Epithelial cell of proximal tubule (primary cell): ENCODE measurements at places on chromosomes 4 and X.

DNA sequence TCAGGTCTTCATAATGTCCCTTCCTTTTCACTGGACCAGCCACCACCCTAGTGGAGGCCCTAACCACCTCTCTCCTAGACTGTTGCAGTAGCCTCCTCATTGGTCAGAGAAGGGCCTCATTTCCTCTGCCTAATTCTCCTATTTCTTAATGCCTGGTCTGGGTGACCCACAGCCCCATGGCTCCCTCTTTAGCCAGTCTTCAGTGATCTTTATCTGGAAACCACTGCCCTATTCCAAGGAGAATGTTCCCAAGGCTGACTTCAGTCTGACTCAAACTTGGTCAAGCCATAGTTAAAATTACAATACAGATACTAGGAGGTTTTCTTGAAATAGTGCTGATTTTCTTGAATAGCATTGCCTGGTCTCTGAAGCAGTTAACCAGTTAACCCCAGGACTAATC, 53.6 kb upstream of the PRPS1 start:
- no peak for DNase-seq

DNA sequence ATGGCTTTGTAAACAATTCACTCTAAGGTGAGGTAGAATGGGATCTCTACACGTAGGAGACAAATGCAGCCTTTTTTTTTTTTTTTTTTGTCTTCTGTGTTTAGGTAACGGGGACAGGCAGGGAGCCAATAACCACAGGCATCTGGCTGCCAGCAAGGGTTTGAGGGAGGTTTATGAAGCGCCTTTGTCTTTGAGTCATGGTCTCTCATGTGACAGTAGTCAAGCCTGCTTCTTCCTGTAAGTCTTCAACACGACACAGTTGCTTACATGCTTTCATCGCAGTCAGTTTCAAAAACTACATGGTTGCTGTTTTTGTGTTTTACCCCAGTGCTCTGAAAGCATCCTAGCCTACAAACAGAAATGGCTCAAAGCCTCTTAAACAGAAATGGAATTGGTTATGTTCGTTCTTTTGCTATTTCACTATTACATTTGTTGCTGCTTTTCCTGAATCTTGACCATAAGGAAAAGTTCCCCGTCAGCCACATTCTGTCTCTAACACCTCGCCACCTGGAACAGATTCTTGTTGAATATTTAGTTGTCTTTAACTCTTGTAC, 127.8 kb upstream of the METTL14 start:
- DNase-seq, result peak; percentile 26

GRCh38 chr4:80237992-80238391, 28.5 kb upstream of the FGF5 start:
- DNase-seq, result no peak

DNA sequence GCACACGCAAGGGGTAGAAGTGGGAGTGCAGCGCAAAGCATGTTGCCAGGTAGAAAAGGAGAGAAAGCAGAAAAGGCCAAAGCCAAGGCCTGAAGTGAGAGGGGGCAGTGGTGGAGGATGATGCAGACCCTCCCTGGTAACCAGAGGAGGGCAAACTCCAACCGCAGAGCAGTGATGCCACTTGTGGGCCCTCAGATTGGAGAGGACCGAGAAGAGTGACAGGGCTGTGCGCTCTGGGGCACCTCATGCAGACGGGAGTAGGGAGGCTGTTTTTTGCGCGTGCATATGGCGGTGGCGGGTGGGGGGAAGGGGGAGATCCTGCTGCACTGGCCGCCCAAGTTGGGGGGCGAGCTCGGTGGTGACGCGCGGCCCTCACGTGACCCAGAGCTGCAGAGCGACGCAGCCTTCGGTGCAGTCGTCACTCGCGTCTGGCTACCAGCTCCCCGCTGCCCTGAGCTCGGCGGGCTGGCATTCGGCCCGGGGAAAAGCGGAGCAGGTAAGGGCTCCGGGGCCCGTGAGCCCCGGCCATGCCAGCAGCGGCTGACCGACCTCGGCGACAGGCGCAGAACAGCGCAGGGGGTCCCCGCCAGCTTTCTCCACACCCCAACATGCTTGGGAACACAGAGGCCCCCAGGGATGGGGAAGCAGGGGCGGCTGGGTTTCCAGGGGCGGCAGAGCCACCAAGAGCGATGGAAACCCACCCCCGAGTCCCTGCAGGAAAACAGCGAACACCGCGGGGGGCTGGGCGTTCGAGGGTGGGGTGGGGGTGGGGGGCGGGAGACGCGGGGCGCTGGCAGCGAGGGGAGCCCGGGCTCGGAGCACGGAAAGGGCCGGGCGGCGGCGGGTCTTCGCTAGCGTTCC, at the start of gene BEX3:
BEX3 (plus strand) TSS at position 421 of the 861 bp plus-strand sequence. CDS start 984 bp downstream, outside the sequence.
- DNase-seq, result no peak

DNA sequence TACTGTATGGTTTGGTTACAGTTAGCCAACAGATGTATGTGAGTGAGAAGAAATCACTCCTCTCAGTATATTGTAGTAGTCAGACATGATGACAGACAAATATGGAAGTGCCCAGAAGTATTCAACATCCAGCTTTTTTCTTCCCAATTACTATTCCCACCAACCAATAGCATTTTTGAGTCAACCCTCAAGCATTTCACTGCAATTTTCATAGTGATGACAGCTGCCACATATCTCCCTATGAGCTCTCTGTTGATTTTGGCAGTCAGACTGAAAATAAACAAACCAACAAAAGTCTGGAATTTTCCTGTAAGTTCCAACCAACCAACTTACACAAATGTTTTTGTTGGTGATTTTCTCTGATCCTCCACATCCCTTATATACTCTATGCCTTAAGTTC, 8.2 kb upstream of the TRAM1L1 start:
- DNase-seq, result no peak

DNA sequence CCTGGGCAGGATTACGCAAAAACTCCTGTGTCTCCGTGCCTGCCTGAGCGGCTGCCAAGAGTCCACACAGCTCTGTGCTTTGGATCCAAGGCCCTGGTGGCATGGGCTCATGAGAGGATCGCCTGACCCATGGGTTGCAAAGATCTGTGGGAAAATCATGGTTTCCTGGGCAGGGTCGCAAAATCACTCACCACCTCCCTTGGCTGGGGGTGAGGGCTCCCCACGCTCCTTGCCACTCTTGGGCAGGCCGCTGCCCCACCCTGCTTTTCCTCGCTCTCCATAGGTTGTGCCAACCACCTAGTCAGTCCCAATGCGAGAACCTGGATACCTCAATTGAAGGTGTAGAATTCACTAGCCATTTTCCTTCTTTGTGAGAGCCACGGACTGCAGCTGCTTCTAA, 66.5 kb upstream of the MAGEB18 start:
- no peak for DNase-seq

- DNase-seq, result no peak
These were observed 56.3 kb downstream of the RGS12 start for GRCh38 chr4:3349116-3349515.

DNA sequence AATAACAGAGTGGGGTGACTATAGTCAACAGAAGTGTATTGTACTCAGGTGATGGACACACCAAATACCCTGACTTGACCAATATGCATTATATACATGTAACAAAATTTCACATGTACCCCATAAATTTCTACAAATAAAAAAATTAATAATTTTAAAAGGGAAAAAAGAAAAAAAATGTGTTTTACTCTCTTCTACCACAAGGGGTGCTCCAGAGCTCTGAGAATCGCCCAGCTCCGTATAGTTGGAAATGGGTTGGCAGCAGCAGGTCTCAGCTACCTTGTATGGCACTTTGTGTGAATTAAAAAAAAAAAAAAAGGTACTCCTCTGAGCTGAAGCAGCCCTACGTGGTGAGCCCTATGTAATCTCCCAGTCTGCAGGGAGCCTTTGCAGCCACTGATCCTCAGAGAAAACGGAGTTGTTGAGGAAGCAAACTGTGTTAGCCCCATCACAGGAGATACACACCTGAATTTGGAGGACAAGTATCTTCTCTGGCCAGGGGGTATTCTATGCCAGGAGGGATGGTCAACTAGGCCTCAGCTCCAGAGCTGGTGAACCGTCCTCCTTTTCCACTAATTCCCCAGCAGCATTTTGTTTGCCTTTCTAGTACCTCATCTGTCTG, 17.2 kb upstream of the POLA1 start:
- no peak for DNase-seq

- no peak for DNase-seq
These were observed 7.2 kb downstream of the SSR4 start for GRCh38 chrX:153801669-153802068.
